Smooth muscle cell of the brain vasculature (primary cell): ENCODE measurements at places on chromosomes 6 and 20.

DNA sequence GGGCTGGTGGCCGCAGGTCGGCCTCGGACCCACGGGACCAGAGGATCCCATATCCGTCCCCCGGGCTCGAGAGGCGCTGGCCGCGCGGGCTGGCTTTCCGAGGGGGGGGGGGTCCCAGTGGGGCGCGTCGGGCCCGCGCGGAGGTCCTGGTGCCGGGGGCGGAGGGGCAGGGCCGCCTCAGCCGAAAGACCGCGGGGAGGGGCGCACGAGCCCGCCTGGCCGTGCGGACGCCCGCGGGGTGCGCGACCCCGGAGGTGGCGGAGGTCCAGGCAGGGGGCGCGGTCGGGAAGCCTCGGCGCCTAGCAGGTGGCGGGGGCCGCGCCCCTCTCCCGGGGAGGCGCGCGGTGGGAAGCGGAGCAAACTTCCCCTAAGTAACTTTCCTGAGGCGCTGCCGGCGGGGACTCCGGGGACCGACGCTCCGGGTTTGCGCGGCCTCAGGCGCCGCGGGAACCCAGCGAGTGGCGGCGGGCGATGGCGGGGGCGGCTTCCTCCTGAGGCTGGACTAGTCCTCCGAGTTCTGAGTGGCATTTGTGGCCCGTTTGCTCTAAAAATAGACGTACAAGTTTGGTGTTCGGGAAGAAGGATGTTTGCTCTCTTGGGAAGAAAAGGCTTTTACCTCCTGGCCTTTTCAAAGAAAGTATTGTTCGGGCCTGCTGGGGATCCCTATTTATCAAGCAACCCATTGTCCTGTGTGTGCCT is 26.5 kb upstream of the BTBD3 start:
- DNase-seq = no peak

GRCh38 chr6:131303338-131303930 is 168.2 kb downstream of the AKAP7 start:
- no peak for DNase-seq

- DNase-seq = no peak
These were observed 77.1 kb downstream of the WASF1 start for GRCh38 chr6:110102411-110102810.

DNA sequence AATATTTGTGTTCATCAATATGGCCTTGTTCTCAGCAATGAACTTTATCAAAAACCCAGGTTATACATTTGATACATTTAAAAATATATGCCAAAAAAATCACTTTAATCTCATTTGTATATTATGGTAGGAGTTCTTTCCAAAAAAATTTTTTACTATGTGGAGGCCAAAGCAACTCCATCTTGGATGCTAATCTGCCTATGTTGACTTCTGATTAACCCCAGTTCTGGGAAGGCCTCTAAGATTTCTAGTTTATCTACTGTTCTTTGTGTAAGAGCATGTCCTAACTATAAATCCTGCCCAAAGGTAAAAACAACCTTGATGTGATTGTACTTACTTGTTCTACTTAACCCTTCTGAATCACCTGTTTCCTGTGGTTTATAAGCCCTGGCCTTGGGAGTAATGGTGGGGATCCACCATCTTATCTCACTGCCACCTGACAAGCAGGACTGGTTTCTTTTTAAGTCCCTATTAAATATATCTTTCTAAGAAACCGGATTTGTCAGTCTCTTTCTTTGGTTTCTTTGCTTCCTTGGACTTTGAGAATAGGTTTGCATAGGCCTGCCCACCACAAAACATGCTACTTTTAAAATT is 46.7 kb downstream of the RNGTT start:
- no peak for DNase-seq

GRCh38 chr6:69122407-69122773 is 487.3 kb downstream of the ADGRB3 start:
- no peak for DNase-seq

GRCh38 chr20:39004508-39004907 is 42.4 kb downstream of the DHX35 start:
- no peak for DNase-seq

- no peak for DNase-seq
These were observed 57.9 kb downstream of the GJA10 start for GRCh38 chr6:89952105-89952671.

GRCh38 chr20:38354227-38354626 is 7.9 kb downstream of the LBP start:
- no peak for DNase-seq

- DNase-seq = no peak
These were observed 3.9 kb upstream of the PHF20 start for GRCh38 chr20:35767683-35768481.

- DNase-seq = no peak
These were observed 16.3 kb downstream of the LRRC73 start for GRCh38 chr6:43493833-43494232.

- DNase-seq = no peak
These were observed 191.5 kb upstream of the RSPO3 start for GRCh38 chr6:126926926-126927325.

- no peak for DNase-seq
These were observed 699.0 kb upstream of the CITED2 start for GRCh38 chr6:140073456-140073855.

- no peak for DNase-seq
These were observed 21.4 kb downstream of the SUN5 start for GRCh38 chr20:32982617-32983458.

GRCh38 chr6:37481711-37482605 is 17.7 kb downstream of the CCDC167 start:
- no peak for DNase-seq

DNA sequence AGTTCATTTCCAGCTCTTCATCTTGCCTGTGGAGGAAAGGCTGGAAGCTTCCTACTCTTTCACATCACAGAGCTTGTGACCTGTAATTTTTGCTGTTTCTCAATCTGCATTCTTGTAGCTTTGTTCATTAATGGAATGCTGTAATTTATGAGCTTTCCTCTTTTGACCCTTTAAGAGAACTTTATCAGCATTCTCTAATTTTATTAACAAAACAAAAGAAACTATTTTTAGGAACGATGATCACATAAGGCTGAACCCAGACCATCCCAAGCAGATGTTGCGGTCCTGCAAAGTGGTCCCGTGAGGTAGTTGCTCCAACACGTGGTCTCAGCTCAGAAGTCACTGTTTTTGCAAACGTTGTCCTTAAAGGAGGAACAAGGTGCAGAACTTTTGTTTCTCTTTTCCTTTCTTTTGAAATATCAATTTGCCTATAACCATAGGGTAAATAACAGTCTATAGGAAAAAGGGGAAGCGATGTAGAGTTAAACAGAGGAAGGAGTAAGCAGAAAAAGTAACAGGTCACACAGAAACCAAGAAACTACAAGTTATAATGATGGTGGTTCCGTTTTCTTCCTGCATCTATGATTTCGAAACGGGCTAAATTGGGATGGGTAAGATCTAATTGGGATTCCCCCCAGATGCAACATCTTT is 121.3 kb upstream of the PHACTR1 start:
- no peak for DNase-seq

DNA sequence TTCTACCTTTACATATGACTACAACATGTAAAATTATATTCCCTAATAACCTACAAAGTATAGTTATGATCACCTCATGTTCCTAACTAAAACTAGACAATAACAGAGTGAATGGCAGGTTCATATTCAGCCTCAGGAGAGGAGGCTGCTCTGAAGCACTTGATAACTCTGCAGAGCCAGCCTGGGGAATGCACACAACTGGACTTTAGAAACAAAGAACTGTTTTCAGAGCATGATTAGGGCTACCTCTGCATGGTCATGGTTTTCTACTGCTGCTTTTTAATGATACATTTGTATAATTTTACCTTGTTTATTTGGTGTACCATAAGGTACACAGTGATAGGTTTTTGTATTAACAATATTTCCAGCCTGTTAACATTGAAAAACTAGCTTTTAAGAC is 50.3 kb downstream of the TRPC4AP start:
- no peak for DNase-seq

DNA sequence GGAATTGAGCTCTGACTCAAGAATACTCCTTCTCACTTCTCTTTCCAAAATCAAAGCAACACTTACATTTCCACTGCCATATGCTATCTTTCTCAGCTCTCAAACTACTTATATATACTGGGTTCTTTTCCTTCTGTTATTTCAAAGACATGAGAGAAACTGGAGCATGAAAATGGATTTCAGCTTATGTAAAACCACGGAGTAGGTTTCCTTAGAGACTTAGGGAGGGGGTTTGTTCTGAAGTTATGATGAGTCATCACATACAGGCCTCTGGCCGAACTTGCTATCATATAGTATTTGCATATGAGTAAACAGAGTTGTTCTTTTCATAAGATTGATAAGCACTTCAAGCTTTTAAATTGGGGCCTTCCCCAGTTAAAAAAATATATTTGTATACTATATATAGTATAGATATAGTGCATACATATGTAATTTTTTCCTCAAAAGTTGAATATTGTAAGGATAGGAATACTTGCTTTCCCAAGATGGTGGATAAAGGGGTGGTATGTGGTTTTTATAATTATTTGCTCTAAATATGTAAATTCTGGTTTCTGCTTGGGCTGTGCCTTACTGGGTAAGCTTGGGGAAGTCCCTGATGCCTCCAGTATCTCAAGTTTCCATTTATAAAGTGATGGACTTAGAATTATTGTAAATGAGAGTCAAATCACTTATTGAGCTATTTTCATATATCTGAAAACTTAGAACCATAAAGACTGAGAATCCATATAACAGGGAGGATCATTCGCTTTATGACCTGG is 273.9 kb downstream of the RFPL4B start:
- no peak for DNase-seq

DNA sequence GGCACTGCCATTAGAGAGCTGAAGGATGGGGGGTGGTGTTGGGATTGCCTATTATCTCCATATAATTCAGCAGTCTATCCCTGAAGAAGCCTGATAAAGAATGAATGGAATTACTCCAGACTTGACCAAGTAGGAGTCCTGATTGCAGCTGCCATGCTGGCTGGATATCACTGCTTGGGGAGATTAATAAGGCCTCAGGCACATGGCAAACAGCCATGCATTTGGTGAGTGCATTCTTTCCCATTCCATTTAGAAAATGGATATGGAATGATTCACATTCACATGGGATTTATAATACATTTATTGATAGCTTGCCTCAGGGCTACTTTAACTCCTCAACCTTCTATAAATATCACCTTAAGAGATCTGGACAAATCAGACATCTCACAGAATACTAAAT is 49.6 kb upstream of the HLA-A start:
- no peak for DNase-seq

DNA sequence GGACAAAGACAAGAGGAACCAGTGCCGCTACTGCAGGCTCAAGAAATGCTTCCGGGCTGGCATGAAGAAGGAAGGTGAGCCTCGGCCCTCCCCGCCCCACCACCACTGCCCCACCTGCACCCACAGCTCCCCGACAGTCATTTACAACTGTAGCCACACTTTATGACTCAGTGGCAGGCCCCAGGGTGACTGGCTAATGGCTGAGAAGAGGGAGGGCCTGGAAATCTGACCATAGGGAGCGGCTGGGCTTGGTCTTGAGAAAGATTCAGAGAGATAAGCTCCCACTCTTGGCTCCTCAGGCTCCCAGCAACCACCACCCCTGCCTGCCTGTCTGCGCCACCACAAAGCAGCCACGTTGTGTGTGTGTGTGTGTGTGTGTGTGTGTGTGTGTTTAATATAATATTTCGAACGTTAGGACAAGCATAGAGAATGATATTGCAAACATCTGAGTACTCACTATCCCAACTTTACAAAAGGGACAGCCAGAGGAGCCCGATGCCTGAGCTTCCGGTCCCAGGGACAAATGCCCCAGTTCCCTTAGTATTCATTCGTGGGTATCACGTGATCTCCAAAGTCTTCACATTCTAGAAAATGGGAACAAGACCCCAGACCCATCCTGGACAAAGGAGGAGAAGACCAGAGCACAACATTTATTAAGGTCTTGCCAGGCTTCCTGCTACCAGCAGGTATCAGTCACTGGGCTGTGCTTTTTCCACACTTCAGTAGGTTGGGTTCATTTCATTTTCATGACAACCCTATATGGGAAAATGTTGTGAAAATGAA is 52.1 kb downstream of the HNF4A start:
- no peak for DNase-seq
